ENCODE measurements at places on chromosomes 7 and 10.

- no peak for DNase-seq
Observed at GRCh38 chr10:75238182-75239095, 2.7 kb upstream of the COMTD1 start.

DNA sequence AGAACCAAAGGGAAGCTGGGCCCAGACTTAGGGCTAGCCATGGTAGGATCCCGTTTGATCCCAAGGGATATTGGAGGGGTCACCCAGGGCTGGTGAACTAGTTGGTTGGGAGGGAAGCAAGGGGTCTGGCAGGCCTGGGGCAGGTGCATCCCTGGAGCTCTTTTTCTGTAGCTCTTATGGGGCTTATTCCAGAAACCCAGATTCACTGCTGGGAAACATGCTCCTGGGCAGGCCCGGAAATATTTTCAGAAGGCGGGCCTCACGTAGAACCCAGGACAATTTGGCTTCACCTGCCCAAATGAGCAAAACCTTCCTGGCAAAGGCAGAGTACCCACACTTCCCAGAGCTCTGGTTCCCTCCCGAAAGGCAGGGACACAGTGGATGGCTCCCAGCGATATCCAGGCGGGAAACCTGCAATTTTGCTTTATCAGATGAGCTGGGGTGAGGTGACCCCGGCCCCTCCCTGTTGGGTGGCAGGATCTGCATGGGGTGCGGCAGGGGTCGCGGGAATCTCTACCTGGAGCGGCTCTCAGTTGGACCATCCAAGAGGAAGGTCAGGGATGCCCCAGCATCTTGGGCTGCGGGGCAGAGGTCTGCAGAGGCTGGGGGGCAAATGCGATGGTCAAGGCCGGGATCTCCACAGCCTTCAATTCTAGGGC, 533.9 kb downstream of the TCERG1L start:
- no peak for DNase-seq

GRCh38 chr7:131602304-131602993, 46.0 kb upstream of the PODXL start:
- no peak for DNase-seq

DNA sequence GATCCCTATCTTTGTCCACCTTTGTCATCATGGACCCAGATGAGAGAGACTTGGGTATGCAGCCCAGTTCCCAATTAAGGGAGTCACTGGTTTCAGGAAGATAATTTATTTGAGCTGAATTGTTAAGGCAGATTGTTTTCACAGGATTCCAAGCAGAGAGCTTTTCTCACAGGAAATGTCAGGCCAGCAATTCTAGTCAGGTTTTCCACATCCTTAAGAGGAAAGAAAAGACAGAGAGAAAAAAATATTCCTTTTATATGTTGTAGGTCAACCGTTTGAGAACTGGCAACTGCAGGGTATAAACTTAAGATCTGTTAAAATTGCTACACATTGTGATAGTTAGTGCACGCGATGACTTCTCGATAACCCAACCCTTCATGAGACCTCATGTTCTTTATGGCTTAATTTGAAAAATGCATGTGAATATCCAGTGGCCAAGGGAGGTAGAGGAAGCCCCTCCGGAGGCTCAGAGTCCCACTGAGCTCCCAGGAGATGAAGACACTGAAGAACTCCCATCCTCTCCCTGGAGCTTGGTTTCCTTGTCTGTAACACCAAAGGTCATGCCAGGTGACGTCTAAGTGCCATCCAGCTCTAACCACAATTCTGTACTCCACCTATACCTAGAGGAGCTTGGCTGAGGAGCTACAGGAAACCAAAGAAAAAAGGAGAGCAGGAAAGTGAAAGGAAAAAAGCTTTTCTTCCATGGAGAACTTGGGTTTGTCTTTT, 45.6 kb downstream of the MINDY4 start:
- no peak for DNase-seq

DNA sequence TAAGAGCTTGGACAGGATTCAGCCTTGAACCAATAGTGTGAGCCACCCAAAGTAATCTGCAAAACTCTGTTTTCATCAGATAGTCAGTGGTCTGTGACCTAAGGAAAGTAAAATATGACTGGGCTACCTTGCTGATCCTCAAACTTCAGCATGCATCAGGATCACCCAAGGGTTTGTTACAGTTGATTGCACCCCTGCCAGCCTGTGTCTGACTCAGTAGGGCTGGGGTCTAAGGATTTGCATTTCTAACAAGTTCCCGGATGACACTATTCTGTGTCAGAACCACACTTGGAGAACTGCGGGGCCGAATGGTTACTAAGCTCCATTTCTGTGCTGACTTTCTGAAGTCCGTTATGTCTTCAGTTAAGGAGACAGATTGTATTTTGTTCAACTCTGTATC, 40.6 kb upstream of the TSPAN13 start:
- no peak for DNase-seq

GRCh38 chr10:88186335-88186734, 322.9 kb downstream of the PTEN start:
- DNase-seq: no peak

DNA sequence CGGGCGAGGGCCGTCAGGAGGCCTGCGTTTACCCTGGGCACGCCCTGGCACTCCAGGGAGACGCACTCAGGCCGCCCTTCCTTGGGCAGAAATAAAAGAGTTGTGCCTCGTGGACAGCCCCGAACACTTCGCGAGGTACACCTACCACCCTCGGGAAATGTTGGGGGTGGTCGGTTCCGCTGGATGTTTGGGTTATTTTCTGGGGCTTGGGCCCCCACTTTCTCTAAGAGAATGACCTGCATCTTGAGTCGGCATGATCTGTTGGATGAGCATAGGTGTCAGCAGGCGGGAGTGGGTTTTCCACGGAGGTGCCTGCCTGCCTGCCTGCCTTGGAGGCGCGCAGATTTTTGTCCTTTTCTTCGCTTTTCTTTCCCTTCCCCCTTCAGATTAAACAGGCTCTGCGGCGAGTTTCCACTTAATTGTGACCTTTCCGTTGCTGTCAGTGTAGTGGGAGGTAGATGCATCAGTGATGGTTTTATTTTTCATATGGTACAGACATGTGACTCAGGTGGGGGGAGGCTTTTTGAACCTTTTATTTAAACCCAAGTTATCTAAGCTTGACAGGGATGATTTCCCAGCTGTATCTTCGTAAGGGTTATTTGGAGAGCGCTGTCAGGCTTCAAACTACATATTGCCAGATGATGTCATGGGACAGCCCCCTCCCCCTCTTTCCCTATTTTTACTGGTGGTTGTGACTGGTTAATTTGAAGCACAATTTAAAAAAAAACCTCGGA, 661 bp downstream of the HECTD2 start:
- DNase-seq: peak; percentile 11

- DNase-seq: no peak
Observed at GRCh38 chr7:54812756-54813322, 53.8 kb upstream of the SEC61G start.

DNA sequence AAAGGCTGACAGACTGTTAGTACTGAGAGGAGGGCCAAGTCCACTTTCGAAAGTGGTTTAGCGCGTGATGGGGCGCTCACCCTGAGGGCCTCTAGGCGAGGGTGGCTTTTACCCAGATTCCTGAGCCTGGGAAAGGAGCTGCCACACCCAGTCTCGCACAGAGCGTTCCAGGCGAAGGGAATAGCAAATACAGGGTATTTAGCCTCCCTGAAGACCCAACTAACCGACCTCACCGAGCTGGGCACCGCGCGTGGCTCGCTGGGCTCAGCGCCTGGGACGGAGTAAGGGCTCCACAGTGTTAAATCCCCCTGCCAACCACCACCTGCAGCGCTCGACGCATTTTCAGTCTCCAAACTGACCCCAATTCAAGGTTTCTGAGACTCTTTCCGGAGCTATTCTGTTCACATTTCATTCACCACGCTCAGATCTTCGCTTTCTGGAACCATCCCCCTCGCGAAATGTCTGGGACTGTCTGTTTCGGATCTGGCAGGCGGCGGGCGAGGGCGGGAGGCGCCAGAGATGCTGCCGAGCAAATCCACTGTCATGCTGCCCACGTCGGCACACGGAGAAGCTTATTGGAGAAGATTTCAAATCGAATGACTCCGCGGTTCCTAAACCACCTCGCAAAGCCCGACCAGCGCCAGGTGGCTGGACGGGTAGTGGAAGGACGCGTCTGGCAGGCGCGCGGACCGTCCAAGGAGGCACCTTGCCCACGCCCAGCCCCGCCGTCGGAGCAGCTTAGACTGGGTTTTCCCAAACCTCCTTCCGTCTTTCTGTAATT, 1.4 kb upstream of the OSBPL3 start:
- peak; percentile 65 for DNase-seq

DNA sequence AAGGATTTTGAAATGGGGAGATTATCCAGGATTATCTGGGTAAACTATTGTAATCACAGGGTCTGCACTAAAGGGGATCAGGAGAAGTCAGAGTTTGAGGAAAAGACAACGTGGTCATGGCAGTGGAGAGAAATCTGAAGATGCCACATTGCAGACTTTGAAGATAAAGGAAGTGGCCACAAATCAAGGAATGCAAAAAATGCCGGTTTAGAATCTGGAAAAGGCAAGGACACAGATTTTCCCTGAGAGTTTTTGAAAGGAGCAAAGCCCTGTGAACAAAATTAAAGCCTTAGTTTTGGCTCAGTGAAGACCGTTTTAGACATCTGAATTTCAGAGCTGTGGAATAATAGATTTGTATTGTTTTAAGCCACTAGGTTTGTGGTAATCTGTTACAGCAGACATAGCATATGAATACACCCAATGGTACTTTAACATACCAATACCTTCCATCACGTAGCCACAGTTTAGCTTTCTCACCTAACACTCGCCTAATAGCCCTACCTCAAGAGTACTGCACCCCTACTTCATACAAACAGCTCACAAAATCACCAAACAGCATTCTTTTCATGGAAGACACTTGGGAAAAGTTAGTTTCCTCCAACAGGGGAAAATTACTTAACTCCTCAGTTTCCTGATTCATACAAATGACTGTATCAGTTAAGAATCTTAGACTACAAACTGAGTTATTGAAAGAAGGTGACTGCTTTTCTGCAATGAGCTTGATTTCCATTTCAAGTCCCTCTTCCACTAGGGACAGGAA, 446.5 kb downstream of the INHBA start:
- DNase-seq: no peak

DNA sequence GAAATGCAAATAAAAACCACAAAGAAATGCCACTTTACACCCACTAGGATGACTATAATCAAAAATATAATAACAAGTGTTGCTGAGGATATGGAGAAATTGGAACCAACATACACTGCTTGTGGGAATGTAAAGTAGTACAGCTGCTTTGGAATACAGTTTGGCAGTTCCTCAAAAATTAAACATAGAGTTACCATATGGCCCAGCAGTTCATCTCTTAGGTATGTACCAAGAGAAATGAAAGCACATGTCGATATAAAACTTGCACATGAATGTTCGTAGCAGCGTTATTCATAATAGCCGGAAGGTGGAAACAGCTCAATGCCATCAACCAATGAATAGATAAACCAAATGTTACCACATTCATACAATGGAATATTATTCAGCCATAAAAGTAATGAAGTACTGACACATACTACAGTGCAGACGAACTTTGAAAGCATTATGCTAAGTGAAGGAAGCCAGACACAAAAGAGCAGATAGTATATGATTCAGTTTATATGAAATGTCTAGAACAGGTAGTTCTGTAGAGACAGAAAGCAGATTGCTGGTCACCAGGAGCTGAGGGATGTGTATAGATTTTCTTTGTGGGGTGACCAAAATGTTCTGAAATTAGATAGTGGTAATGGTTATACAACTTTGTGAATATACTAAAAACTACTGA, 12.4 kb downstream of the BCAP29 start:
- DNase-seq: no peak

DNA sequence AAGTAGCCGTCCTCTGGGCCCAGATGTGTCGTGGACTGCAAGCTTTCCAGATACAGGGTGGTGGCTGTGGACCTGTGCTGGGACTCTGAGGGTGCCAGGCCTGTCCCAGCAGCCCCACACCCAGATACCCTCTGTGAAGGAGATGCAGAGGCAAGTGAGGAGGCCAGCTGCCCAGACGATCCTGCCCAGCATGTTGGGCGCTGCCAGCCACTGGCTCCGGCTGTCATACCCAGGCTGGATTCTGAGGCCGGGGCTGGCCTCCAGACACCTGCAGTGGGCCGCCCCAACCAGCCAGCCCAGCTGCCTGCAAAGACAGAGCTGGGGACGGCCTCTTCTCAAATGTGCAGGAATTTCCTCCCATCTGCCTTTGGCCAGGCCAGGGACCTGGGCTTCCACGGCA, 39.1 kb upstream of the EBF3 start:
- no peak for DNase-seq

DNA sequence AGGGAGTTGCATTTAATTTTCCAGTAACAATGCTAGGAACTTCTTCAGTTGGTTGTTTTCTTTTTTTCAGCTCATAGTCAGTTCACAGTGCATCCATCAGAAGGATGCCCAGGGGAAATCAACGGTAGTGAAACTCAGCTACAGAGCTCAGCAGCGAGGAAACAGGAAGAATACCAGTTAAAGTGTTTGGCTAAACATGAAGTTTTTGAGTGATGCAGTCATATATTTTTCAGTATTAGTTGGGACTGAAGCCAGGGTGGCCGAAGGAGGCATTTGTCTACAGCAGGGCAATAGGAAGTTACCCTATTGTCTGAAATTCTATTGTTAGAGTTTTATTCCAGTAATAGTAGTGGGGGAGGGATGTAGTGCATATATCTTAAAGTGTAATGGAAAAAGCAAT, 45.3 kb upstream of the MALRD1 start:
- DNase-seq: no peak

Measured in hematopoietic multipotent progenitor cell treated with erythropoietin and hydrocortisone succinate and interleukin-3 and kit ligand, for 4 days (in vitro differentiated cells).